GM06990 (cell line): ENCODE measurements at places on chromosomes 1 and 21.
A peak's percentile ranks its signal among the peaks of the same experiment; 100 is the strongest.

DNA sequence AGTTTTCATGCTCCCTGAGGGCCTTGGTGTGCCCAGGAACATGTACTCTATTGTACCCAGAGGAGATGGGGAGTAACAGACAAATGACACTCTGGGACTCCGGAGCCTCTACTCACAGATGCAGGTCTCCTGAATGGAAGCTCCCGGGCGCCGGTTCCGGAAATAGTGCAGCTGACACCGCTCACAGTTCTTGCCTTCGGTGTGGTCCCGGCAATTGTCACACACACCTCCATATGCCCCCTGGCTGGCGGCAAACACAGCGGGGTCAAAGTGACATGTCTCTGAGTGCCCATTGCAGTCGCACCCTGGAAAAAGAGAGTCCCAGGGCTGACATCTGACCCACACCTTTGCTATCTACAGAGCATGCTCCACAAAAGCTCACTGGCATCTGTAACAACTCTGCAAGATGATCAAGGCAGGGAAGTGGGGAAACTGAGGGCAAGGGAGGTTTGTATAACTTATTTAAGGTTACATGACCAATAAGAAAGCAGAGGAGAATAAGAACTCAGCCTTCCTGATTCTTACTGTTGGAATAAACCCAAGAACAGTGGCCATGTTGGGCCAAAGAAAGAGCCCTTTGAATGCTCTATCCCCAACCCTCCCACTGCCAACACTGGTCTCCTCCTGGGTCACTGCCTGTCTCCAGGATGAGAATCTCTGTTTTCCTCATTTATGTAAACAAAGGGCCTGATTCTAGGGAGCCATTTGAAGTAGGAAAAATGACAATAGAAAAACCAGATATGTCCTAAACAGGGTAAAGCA lies 22.4 kb downstream of the LAMB3 start:
- DNase-seq, result no peak

GRCh38 chr1:84985365-84985764 lies 11.5 kb downstream of the MCOLN2 start:
- DNase-seq, result no peak

DNA sequence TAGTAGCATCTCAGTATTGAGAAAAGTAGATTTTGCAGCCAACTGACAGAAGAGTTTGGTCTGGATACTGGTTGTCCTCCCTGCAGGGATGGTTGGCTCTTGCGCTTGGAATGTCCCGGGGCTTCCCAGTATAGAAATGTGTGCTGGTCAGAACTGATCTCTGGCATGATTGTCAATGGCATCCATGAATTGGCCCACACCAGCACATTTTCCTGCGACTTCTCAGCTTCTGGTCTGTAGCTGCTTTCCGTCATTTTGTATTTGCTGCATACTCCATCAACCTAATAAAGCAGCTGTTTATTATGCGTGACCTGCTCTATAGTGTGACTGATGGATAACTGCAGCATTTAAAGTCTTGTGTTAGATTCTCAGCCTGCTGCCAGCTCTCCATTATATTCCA lies 203.7 kb downstream of the S1PR1 start:
- no peak for DNase-seq

- no peak for DNase-seq
Observed at GRCh38 chr1:180881806-180882509, 30.7 kb upstream of the KIAA1614 start.

GRCh38 chr1:12549460-12550349 lies 68.3 kb downstream of the DHRS3 start:
- no peak for DNase-seq

DNA sequence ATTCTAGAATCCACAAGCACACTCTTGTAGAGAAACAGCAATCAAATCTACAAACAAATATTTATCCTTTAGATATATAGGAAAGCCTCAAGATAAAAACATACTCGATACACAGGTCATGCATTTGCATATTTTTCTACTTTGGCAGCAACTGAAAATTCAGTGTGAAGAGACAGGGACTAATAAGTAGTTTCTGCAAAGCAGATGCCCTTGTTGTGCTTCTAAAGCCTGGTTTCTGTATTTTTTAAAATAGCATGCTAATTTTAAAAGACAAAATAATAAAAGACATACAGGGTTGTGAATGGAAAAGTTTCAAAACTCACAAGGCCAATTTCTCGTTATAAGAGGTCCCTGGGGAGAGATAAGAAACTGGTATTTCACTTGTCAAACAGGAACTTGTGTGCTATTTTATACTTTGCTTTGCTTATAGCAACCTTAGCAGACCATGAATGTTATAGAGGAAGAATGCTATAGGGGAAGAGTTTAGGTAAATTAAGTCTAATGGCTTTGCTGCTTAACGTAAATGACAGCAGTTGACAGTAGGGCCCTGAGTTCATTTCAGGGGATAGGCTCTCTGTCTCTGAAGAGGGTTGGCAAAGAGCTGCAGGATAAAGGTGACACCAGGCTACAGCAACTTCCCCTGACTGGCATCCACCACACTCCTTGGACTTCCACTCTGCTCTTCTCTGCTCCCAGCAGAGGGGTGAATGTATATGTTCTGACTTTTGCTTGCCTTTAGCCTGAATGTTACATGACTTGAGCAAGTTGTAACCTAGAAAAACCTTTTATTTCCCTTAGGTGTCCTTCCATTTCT lies 9.4 kb upstream of the RGS13 start:
- DNase-seq, result peak; percentile 28

DNA sequence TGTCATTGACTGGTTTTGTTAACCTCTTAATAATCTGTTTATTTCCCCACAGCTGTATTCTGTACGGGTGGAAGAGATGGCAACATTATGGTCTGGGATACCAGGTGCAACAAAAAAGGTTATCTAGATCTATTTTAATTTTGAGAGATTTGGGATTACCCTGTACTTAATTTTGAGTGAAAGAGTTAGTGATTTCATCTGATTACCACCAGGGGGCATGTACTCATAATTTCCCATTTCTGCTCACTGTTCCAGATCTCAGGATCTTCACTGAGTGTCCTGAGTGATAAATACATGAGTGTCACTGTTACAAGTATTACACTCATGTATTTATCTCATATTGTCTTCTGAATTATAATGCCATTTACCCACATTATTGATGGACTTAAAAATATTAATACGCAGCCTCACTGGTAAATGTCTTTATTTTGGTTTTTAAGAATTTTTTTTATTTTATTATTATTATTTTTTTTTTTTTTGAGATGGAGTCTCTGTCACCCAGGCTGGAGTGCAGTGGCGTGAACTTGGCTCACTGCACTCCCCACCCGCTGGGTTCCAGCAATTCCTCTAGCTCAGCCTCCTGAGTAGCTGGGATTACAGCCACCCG lies 27.4 kb downstream of the DTL start:
- DNase-seq, result no peak

GRCh38 chr1:220203816-220204215 lies 68.4 kb downstream of the RAB3GAP2 start:
- no peak for DNase-seq

DNA sequence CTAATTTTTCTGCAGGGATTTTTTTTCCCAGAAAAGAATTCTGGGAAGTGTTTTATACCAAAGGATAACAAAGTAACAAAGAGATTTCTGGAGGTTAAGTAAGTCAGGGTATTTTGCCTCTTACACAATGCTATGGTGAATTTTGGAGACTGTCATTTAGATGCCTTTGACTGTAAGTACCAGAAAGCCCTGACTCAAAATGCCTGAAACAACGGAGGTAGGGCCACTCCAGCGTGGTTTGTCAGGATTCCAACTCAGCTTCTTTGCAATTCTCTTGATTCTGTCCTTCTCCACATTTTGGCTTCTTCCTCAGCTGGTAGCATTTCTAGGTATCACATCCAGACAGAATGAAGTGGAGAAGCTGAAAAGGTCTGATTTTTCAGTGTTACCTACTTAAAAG lies 106.5 kb downstream of the UCHL5 start:
- DNase-seq, result no peak

GRCh38 chr1:228415221-228415620 lies 1.4 kb downstream of the TRIM17 start:
- no peak for DNase-seq

- DNase-seq, result no peak
Observed at GRCh38 chr1:94806441-94806871, 13.7 kb upstream of the SLC44A3 start.

- no peak for DNase-seq
Observed at GRCh38 chr1:107342316-107342715, 201.5 kb downstream of the NTNG1 start.

DNA sequence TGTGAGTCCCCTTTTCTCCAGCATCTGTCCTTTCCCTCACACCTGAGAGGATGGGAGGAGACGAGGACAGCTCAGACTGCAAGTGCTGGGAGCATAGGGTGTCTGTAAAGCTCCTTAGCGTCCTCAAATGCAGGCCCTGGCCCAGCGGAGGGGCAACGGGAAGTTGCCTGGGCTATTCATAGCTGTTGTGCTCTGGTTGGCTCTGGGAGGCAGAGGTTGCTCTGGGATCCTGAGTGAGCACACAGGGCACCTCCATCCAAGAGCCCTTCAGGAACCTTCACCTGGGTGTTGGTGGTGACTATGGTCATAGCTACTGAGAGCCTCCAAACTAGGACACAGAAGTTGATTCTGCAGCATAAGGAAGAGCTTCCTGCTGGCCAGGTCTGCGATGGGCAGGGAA lies 2.6 kb downstream of the PADI1 start:
- no peak for DNase-seq

DNA sequence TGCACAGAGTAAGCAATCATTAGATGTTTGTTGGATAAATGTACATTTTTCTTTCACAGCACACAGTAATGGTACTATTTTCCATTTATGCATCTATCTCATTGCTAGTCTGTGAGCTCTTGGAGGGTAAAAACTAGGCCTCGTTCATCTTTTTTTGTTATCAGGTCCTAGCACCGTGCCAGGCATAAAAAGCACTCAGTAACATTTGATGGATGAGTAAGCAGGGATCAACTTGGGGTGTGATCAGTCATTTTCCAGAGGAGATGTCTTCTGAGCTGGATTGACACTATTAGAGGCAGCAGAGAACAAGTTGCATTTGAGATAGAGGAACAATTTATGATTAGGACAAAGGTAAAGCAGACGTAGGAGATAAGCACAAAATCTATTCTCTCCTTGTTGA lies 4.3 kb upstream of the VTCN1 start:
- no peak for DNase-seq

DNA sequence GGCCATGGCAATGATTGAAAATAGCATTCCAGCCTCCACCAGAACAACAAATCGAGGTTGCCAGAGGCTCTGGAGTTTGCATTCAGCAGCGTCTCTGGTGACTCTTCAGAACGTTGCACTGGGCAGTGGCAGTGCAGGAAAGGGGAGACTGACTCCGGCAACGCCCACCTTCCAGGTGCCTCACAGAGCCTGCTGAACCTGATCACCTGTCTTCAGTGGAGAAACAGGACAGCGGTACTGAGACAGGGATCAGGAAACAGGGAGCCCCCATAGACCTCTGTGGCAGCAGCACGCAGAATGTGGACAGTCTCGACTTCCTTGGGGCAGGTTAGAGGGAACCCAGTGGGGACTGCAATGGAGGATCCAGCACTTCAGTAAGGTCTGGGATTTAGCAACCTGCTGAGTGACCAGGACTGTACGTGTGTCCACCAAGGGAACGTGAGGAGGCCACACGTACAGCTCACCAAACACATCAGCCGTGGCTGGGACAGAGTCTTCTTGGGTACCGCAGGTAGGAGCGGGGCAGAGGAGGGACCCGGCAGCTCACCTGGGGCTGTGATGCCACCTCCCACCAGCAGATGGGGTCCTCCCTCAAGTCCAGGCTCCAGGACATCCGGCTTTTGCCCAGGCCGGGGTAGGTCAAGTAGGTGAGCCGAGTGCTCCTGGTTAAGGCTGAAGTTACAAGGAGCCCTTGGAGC lies 128.6 kb downstream of the PRDM2 start:
- peak; percentile 39 for DNase-seq

DNA sequence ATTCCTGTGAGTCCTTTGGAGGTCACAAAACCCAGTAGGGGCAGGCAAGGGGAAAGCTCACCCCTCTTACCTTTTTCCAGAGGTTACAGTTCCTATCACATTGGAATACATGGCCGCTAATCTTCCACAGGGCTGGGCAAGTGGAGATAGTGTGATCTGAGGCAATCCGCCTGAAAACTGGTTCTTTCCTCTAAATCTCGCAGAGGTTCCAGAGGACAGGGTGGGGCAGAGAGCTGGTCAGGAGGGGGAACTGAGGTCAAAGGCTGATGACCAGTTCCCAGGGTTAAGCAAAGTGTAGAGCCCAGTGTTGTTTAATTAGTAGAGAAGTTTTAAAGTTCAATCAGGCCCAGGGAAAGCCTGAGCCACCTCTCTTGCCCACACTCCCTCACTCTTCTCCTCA lies at the start of gene SERPINC1:
Gene SERPINC1 (minus strand): TSS at position 179 of the 400 bp plus-strand sequence. CDS start 68 bp downstream, at position 111.
- no peak for DNase-seq

- DNase-seq, result no peak
Observed at GRCh38 chr1:183632114-183632513, 3.5 kb downstream of the ARPC5 start.

GRCh38 chr1:60835649-60836048 lies 246.7 kb upstream of the NFIA start:
- no peak for DNase-seq

- peak; percentile 46 for DNase-seq
Observed at GRCh38 chr1:116257341-116257767, 115.7 kb upstream of the ATP1A1 start.

DNA sequence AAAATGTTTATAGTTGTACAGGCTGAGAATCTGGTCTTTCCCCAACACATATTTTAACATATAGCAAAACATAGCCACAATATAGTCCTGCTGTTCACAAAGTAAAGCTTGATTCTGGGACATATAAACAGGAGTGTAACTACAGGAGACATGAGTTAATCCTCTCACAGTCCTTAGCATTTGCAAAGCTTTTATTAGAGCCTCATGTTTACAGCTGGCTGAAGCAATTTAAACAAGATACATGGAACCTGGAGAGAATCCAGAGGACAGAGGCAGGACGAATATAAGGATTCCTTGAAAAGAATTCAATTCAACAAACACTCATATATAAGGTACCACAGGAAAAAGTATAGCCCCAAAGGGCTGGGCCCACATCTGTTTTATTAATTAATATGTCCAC lies 163.4 kb downstream of the ADGRL4 start:
- no peak for DNase-seq

GRCh38 chr1:231866392-231867331 lies 240.1 kb downstream of the DISC1 start:
- no peak for DNase-seq
